ENCODE measurements at places on chromosomes 6 and 20.

- DNase-seq, result no peak
Observed at GRCh38 chr20:48231253-48231930, 446.1 kb upstream of the SULF2 start.

- DNase-seq, result peak; percentile 77
Observed at GRCh38 chr20:10540636-10541493, 105.8 kb downstream of the SLX4IP start.

DNA sequence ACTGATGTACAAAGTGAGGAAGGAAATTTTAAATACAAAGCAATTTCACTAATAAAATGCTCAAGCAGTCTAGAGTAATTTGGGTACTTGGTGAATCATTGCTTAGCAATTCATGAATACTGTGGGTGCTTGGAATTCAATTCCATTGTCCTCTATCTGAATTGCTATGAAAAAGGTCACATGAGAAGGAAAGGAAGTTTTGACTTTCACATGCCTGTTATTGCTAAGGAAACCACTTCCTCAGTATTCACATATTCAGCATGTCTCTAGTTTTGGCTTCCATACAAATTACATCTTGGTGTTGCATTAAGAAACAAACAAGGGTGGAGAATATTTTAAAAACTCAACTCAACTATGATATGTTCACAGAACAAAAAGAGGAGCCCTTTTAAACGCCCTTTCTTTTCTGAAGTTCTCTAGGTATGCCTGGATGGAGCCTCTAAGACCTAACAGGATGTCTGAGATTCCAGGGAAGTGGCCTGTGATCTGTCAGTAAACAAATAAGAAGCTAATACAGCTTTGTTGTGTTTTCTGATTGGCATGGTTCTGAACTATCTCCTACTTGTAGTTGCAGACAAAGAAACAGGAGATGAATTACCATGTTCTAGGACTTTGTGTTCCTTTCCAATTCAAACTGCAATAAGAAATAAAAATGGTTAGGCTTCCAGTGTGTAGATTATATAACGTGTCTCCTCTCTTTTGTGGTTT, 190.4 kb downstream of the OGFRL1 start:
- DNase-seq, result peak; percentile 94

DNA sequence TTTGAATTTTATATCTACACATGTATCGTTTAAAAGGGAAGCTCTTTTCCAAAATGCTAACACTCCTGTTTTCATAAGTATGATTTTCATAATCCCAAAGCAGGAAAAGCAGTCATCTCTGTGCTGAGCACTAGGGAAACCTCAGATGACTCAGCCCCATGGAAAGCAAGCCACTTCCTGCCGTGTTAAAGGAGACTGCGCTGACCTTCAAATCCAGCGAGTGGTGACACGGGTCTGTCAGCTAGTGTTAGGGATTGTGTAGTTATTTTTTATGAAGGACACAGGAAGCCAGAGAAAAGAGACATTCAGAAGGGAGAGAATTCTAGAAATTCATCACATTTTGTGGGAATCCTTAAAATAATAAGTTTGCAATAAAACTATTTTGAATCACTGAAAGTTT, 57.0 kb upstream of the CD93 start:
- no peak for DNase-seq

DNA sequence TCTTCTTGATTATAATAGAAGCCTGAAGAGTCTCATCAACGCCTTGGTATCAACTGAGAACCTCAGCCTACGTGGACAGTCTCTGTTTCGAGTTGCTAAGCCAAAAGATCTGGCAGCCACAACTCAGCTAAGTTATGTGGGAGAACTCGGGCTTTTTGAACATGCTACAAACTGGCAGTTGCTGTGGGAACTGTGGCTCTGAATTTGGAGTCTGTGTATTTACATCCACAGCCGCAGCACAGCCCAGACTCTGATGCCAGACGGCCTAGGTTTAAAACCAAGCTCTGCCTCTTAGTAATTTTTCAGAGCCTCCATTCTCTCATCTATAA, 35.8 kb downstream of the RIPOR2 start:
- DNase-seq, result no peak

GRCh38 chr6:45916692-45917091, 99.0 kb downstream of the CLIC5 start:
- DNase-seq, result no peak

DNA sequence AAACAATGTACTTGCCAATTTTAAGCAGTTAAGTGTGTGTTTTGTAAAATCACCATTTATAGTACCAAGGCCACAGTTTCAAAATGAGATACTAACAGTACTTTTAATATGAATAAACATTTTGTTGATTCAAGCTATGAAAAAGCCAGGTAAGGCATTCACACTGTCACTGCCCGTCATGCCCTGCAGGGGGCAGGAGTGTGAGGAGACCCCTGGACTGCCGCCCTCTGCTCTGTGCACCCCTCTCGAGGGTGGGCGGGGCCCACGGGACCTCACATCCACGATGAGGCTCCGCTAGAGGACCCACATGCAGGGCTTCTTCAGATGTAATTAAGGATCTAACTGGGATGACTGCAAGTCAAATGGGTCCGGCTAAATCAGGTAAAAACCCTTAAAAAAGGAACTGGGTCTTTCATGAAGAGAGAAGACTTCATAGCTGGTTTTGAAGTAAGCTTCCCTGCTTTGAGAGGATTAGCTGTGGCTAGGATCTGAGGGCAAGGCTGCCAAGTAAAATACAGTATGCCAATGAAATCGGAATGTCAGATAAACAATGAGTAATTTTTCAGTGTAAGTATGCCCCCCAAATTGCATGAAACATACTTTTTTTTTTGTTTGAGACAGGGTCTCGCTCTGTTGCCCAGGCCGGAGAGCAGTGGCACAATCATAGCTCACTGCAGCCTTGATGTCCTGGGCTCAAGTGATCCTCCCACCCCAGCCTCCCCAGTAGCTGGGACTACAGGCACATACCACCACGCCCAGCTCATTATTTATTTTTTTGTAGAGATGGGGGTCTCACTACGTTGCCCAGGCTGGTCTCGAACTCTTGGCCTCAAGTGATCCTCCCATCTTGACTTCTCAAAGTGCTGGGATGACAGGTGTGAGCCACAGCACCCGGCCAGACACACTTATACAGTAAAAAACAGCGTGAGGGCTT, 18.7 kb downstream of the DIDO1 start:
- no peak for DNase-seq

GRCh38 chr6:63517221-63517620, 55.1 kb upstream of the LOC128125822 start:
- no peak for DNase-seq
